ENCODE measurements at places on chromosomes 2 and 18.
A peak's percentile ranks its signal among the peaks of the same experiment; 100 is the strongest.

DNA sequence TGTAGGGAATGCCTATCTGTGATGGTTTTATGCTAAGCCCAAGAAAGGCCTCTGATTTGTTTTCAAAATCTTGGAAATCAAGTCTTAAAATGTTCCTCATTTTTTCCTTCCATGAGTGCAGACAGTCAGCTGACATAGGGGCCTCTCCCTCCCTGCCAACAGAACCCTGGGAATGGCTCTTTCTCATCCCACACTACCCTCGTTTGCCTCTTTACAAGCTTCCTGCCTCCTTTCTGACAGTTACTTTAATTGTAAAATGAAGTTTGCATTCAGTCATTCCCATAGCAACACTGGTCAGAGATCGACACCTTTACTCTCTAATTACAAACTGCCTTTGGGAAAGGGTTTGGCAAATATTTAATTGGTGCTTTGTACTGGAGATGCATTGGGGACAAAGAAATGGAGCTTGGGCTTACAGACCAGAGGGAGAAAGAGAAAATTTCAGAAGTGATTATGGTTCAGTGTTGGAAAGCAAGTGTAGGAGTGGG is 25.4 kb downstream of the KIF5C start:
- DNase-seq: no peak

GRCh38 chr2:201432038-201432620 is 19.1 kb downstream of the TRAK2 start:
- no peak for DNase-seq

- no peak for DNase-seq
These were observed 7.9 kb upstream of the LBH start for GRCh38 chr2:30223413-30223874.

GRCh38 chr18:63346031-63346430 is 21.0 kb downstream of the KDSR start:
- peak; percentile 38 for DNase-seq

GRCh38 chr2:122681626-122682025 is 926.2 kb downstream of the TSN start:
- DNase-seq: no peak

DNA sequence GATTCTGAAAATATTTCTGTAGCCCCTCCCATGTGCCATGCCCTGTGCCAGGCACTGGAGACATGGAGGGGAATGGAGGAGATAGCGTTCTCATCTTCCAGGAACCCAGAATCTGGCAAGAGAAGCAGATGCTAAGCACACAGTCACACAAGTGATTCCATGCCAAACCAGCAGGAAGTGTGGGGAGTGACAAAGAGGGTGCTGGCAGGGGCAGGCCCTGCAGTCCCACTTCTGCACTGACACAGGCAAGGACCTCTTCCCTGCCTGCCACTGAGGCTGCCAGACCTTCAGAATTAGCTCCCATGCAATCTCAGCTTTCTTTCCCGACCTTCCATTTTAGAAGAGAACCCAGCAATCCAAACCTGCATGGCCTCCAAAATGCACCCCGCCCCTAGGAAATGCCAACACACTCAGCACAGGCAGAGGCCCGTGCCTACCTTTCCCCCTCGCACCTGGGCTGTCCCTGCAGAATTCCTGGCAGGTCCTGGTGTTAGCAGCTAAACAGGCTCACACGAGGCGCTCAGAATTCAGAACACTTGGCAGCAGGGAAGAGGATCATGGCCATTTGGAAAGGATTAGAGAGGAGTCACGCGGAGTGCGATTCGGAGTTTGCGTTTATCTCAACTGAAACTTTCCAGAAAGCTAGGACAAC is 155.3 kb downstream of the MSH2 start:
- peak; percentile 65 for DNase-seq

- DNase-seq: no peak
These were observed 683 bp upstream of the ENOSF1 start for GRCh38 chr18:713135-713490.

- DNase-seq: peak; percentile 13
These were observed 76.1 kb upstream of the PMAIP1 start for GRCh38 chr18:59823596-59824195.

- no peak for DNase-seq
These were observed 150.3 kb downstream of the SATB2 start for GRCh38 chr2:199307461-199307860.

DNA sequence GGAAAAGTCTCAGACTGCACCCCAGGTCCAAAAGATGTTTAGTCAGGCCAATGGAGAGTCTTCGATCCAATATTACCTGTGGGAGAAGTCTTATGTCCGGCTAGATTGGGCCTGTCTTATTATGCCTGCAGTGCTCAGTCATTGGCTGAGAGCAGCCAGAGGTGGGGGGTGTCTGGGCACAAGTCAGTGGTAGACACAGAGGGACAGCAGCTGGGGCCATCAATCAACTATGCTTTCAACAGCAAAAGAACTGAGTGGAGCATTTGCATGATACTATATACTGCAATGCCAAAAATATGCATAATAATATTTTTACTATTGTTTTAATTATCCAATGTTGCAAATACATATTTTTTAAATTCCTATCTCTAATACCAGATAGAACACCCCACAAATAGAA is 298.6 kb upstream of the CDH20 start:
- DNase-seq: no peak

- no peak for DNase-seq
These were observed 222.7 kb downstream of the PHLPP1 start for GRCh38 chr18:62938006-62938405.

GRCh38 chr2:194054313-194054712 is 1602.7 kb upstream of the SLC39A10 start:
- no peak for DNase-seq

DNA sequence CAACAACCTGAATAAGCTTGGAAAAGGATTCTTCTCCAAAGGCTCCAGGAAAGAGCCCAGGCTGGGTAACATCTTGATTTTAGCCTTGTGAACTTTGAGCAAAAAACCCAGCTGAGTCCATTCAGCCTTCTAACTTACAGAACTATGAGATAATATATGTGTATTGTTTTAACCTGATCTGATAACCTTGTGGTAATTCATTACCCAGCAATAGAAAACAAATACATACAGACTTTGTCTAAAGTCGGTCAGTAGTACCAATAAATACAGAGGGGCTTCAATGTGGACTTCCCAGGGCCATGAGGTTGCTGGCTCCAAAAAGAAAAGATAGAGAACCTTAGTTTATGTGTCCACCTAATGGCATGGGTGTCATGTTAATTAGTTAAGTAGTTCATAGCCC is 191.8 kb downstream of the KCNH7 start:
- DNase-seq: no peak
